ENCODE measurements at places on chromosomes 6 and 20.

DNA sequence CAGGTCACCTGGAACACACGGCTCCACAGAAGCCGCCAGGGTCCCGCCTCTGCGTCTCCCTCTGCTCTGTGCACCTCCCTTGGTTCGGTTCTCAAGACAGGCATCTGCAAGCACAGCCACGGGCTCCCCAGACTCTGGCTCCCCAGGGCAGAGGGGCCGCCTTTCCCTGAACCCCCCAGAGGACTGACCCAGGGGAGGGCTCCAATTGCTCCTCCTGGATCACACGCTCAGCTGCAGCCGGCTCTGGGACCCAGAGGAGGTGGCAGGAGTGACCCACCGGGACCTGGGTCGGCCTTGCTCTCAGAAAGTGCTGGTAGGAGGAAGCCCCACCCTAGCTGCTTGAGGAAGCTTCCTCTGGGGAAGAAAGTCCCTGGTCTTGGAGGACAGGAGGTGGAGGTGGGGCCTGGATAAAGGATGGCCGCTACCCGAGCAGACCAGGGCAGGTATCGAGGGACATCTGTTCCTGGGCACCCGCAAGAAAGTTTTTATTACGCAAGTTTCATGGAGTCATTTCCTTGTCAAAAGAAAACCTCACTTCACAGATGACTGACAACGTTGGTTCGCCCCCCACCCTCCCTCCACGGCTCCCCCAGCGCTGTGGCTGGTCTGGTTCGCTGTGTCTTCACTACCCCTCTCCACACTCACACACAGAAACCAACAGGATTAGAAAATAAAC lies 103.9 kb upstream of the AFDN start:
- DNase-seq = no peak

- no peak for DNase-seq
These were observed 872 bp downstream of the HSPA12B start for GRCh38 chr20:3733119-3733995.

GRCh38 chr6:20217891-20218290 lies 5.6 kb upstream of the MBOAT1 start:
- no peak for DNase-seq

- no peak for DNase-seq
These were observed 23.6 kb upstream of the TGM6 start for GRCh38 chr20:2357114-2357513.

DNA sequence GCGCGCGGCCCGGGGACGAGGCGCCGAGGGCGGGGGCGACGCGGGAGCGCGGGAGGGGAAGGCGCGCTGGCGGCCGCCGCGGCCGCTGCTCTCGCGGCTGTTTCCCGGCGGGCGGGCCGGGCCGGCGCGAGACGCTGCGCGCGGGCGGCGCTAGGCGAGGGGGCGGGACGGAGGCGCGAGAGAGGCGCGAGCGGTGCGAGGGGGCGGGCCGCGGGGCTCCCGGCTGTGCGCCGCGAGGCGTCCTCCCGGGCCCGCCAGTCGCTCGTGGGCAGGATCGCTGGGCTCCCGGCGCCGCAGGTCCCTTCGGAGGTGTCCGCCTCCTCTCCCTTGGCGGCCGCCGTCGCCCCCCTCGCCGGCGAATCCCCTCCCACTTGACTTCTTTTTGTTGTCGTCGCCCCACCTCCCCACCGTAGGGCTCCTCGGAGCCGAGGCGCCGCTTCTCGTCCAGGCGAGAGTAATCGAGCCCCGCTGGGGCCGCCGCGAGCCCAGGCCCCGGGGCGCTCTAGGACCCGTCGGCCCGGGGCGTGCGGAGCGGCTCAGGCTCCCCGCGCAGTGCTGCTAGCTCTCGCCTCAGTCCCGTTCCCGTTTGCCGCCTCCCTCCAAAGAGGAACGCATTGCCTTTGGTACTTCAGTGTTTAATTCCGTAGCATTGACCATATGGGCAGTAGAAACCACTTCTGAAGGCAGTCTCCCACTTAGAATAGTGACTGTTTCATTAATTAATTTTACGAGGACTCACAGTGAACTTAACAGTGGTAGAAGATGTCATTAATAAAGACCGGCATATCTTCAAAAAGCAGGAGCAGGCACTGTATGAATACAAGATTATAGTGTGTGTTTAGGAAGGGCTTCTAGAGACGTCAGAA lies at the start of gene RANBP9:
Gene RANBP9 (minus strand): TSS at position 103 of the 866 bp plus-strand sequence. CDS start 330 bp downstream, outside the sequence.
- peak; percentile 93 for DNase-seq

GRCh38 chr6:44297063-44298038 lies 15.8 kb downstream of the AARS2 start:
- no peak for DNase-seq

DNA sequence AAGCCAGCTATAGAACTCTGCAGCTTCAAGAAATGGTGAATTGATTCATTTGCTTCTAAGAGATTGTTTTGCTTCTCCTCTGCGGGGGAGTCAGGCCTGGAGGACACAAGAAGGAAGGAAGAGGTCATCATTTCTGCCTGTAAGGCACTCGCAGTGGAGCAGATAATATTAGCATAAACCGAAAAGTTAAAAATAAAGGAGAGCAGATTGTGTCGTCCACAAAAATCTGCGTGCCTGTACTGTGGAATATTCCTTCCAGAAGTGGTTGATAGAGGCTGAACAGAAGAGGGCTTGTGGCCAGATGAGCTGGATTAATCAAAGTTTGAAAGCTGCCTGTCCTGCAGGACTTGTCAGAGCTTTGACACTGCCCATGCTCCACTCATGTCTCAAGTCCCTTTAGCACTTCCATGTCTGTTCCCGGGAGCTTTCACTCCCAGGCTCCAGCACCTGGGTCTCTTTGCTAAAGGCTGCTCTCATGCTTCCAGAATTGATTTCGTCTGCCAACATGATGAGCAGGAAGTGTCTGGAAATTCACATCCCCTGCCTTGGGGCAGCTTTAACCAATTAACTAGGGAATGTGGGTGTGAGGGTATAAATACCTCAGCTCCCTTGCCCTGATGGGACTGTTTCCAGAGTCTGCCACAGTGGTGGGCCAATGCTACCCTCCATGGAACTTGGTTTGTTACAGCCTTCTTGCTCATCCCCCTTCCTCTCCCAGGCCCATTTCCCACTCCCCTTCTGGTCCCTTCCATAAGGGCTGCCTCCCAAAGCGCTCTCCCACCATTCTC lies 65.1 kb upstream of the STX16 start:
- no peak for DNase-seq

GRCh38 chr6:41021832-41022231 lies 17.2 kb downstream of the UNC5CL start:
- DNase-seq = no peak

- DNase-seq = peak; percentile 66
These were observed 17.7 kb downstream of the CCDC167 start for GRCh38 chr6:37481711-37482605.

- DNase-seq = no peak
These were observed 60.7 kb upstream of the SHLD1 start for GRCh38 chr20:5689463-5689862.

All from suprapubic skin (tissue), 4 donors.